ENCODE measurements at places on chromosomes 3 and 15.
A peak's percentile ranks its signal among the peaks of the same experiment; 100 is the strongest.

- peak; percentile 71 for DNase-seq
Observed at GRCh38 chr15:82045179-82045891, 483 bp downstream of the MEX3B start.

- DNase-seq = peak; percentile 77
Observed at GRCh38 chr3:155519078-155519477, 225.6 kb upstream of the STRIT1 start.

DNA sequence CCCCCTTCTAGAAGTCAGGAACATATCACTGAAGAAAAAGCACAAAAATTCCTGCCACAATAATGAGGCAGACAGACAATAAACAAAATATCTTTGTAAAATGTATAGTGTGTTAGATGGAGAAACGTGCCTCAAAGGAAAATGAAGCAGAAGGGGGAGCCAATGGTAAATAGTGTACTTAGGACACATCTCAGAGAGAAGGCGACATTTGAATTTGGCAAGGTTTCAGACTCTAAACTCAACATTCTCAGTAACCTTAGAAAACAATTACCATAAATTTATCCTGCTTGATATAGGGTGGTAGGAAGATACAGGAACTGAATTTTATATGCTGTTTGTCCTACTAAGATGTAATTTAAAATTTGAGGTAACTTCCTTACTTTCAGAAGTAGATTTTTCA is 52.6 kb upstream of the PTX3 start:
- no peak for DNase-seq

DNA sequence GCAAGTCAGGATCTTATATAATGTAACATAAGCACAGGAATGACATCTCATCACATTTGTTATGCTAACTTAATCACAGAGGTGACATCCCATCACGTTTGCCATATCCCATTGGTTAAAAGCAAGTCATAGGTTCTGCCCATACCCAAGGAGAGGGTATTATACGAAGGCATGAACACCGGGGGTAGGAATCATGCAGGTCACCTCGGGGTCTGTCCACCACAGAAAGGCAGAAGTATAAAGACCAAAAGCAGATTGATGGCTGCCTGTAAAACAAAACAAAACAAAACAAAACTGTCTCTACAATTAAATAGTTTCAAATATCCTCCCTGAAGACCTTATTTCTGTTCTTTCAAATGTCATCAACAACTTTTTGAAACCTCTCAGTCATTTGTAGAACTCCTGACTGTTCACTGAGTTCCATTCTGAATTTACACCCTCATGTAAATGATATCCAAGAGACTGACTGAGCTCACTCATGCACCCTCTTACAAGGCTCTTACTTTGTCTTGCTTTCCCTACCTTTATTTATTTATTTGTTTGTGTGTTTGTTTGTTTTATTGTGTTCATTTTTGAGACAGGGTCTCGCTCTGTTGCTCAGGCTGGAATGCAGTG is 22.7 kb upstream of the ZNF639 start:
- no peak for DNase-seq

DNA sequence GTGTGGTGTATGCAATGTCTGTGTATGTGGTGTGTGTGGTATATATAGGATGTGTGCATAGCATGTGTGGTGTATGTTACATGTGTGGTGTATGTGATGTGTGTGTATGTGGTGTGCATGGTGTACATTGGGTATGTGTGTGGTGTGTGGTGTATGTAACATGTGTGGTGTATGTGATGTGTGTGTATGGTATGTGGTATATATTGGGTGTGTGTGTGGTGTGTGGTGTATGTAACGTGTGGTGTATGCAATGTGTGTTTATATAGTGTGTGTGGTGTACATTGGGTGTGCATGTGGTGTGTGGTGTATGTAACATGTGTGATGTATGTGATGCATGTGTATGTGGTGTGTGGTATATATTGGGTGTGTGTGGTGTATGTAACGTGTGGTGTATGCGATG is 41.9 kb downstream of the ARRDC4 start:
- no peak for DNase-seq

DNA sequence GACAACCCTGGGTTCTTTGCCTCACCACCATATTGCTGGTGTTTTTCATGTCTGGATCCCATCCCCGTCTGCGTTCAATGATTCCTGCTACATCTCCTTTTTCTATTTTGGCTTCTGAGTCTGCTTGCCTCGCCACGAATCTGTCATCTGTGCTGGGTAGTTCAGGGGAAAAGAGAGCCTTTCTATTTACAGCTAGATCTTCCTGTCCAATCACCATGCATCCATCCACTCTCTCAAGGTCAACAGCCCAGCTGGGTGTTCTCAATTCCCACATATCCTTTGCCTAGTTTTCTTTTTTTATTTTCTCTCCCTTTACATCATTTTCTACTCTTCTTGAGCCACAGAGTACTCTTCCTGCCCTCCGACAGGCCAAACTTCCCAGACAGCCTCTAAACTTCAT is 104.8 kb upstream of the RAD18 start:
- DNase-seq = no peak

DNA sequence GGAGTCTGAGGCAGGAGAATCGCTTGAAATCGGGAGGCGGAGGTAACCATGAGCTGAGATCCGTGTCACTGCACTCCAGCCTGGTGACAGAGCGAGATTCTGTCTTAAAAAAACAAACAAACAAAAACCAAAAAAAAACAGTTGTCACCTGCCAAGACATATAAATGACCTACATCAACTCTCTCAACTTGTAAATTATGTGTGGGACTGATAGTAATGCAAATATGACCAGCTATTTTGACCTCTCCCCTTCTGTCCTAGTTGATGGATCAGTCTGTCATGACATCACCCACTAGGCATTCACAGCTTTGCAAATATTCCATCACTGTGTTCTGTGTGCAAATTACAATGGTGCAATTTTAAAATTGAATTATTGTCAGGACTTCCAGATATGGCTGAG is 175.4 kb downstream of the EBLN2 start:
- peak; percentile 5 for DNase-seq

DNA sequence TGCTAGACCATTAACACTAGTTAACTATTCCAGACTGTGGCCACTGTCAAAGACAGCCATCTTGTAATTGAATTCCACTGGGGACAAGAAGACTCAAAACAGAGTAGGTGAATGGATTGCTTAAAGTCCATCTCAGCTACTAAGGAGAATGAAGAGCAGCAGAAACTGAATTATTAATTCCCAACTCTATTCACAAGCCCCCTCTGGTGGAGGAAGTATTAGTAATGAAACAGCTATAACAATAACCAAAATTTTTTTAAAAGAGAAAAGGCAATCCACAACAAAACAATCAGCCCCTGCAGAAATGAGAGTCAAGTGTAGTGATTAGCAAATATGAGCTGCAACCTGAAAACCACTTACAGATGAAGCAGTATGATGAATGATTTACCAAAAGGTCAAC is 302.8 kb downstream of the FHIT start:
- peak; percentile 16 for DNase-seq

- DNase-seq = peak; percentile 5
Observed at GRCh38 chr3:29582273-29582672, 301.4 kb downstream of the RBMS3 start.

DNA sequence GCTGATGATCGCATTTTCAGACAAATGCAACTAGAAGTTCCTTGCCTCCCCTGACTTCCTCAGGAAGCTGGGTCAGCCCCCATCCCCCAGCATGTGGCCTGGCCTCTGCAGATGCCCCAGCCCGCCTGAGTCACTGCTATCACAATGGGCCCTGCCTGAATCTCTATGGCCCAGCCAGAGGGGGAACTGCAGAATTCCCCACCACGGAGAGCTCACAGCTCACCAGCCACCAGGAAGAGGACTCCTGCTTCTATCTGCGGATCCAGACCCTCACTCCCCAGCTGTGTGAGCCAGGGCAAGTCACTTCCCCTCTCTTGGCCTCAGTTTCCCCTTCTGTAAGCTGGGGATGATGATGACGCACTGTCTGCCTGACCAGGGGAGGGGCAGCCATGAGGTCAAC is 6.9 kb downstream of the PLXND1 start:
- no peak for DNase-seq

DNA sequence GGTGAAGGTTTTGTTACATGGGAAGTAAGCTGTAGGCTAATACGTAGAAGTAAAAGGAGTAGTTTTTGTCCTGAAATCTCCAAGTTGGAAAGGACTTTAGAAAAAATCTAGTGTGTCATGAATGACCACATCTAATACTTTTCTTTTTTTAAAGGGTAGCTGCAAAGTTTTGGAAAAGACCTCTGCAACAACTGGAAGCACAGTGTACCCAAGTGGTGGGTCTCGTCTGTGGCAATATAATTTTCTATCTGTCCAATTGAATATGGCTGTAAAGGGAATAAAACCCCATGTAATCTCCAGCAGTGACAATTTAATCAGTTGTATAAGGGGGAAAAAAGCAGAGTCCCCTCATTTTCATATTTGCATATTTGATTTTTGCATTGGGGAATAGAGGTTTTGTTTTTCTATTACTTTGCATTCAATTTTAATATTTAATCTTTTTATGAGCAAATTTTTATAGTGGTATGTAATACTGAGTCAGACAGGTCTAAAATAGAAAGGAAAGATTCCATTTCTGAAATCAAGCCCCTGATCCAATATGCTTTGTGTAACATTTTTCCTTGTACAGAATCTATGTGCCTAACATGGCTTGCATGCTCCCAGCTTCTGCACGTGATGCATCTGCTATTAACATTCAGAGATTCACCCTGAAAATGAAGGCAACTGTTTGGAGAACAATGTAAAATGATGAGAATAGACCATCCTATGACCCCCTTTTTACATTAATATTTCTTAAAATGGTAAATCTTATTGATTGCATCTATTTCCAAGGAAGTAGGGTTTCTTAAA is 531.4 kb downstream of the ZIC1 start:
- no peak for DNase-seq

GRCh38 chr3:55882006-55882405 is 394.9 kb upstream of the WNT5A start:
- DNase-seq = peak; percentile 78

- peak; percentile 81 for DNase-seq
Observed at GRCh38 chr15:76533060-76533820, 196.7 kb downstream of the ISL2 start.

GRCh38 chr15:84810073-84810840 is 6.9 kb upstream of the ALPK3 start:
- no peak for DNase-seq

GRCh38 chr15:89912674-89913396 is at the start of gene ARPIN:
TSS of gene ARPIN (minus strand) at chr15:89912952. CDS start at chr15:89912835, 117 bp downstream.
- peak; percentile 64 for DNase-seq

DNA sequence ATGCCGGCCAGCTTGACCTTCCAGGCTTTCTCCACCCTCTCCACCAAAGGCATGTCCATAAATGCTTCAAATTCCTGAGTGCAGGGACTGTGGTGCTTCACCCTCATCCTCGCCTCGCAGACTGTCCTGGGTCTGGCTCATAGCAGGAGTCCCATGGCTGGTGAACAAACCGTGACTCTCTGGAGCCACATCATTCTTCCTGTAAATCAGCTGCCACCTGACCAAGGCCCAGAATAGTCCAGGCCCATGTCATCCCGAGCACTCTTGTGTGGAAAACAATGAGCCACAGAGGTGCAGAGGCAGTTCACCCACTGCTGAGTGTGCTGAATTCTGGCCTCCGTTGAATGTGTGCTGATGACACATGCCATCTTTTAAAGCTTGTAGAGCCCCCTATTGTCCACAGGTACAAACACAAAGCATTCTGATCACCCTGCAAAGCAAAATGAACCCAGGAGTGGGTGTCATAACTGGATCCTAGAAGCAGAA is 68.6 kb downstream of the ABHD5 start:
- peak; percentile 1 for DNase-seq

DNA sequence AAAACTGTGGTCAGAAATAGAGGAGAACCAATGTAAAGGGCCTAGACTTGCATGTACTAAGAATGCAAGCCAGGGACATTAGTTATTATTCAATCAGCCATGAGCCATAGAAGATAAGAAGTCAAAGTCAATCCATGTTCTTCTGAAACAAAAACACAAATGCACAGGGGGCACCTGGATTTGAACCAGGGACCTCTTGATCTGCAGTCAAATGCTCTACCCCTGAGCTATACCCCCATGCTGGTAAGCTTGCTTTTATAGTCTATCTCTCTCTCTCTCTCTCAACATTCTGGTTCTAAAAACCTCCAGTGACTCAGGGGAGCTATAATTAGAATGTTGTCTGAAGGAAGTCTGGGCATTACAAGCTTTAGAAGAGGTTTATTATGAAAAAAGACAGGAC is 85.6 kb upstream of the ACP3 start:
- no peak for DNase-seq

DNA sequence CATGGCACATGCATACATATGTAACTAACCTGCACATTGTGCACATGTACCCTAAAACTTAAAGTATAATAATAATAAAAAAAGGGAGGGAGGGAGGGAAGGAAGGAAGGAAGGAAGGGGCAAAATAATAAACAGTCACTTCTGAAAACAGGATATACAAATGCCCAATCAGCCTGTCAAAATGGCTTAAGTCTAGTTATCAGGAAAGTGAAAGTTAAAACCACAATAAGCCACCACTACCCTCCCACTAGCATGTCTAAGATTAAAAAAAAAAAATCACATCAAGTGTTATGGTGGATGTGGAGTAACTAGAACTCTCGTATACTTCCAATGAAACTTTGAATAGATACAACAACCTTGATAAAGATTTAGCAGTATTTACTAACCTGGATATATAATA is 145.6 kb upstream of the GMNC start:
- no peak for DNase-seq

- peak; percentile 24 for DNase-seq
Observed at GRCh38 chr3:168598250-168598649, 502.5 kb upstream of the GOLIM4 start.

DNA sequence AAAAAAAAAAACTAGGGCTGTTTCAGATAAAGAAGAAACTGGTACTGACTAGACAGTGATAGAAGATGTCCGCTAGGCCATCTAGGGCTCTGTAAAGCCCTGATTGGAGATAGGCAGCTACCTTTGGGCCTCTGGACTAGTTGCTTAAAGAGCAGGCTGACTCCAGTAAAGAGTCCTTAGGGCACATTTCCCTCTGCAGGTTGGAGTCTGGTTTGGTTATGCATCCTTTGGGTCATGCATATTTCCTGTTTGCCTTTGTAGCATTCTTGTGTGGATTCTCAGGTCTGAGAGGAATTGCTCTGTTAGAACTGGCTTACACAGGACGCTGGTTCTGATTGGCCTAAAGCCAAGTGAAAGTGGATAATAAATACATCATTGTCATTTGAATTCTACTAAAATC is 165.5 kb upstream of the LRRN1 start:
- no peak for DNase-seq

- DNase-seq = no peak
Observed at GRCh38 chr3:196440696-196441095, 8.5 kb upstream of the UBXN7 start.

GRCh38 chr3:23041918-23042696 is 161.0 kb upstream of the UBE2E2 start:
- DNase-seq = no peak

- DNase-seq = no peak
Observed at GRCh38 chr3:170309046-170309445, 48.5 kb upstream of the SKIL start.

DNA sequence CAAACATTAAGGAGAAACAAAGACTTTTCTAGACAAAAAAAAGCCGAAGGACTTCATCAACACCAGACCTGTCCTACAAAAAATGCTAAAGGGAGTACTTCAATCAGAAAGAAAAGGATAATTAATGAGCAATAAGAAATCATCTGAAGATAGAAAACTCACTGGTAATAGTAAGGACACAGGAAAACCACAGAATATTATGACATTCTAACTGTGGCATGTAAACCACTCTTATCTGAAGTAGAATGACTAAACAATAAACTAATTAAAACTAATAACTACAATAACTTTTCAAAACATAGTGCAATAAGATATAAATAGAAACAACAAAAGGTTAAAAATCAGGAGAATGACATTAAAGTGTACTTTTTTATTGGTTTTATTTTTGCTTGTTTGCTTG is 584.5 kb upstream of the CCDC54 start:
- no peak for DNase-seq
